ENCODE measurements at places on chromosomes 5 and 9.

- no peak for DNase-seq
Measured at GRCh38 chr5:164115420-164115819, 610.0 kb downstream of the MAT2B start.

- DNase-seq, result no peak
Measured at GRCh38 chr9:87973730-87974292, 522 bp downstream of the CDK20 start.

- DNase-seq, result no peak
Measured at GRCh38 chr5:177176175-177176711, 42.7 kb downstream of the NSD1 start.

DNA sequence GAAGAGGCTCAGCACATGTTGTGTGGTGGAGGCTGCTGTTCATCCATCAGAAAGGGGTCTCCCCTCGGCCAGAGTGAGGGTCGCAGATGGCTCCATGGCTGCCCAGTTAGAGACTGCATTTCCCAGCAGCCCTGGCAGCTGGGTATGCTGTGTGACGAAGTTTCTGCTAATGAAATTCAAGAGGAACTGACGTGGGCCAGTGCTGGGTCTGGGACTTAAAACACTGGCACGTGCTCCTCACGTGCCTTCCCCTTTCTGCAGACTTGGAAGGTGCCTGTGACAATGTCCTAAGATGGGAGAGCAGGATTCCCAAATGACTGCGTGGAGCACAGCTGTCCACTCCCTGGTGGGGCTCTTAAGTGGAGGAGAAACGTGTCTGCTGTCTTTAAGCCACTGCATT lies 114.5 kb upstream of the RAPGEF1 start:
- no peak for DNase-seq

GRCh38 chr9:87638292-87638691 lies 87.6 kb upstream of the CTSL start:
- DNase-seq, result no peak

DNA sequence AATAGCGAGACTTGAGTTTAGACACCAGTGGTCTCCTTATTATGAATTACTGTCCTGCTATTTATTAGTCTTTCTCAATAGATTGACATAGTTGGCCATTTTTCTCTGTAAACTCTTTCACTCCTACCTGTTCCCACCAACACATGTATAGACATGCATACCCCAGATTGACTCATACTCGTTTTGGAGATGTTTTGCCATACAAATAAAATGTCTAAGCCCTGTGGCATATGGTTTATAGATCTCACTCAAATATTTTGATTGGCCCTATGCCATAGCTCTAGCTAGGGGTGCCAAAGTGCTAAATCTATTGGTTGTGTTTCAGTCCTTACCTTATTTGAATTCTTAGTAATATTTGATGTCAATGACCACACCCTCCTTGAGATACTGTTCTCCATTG lies 42.3 kb downstream of the CAMK4 start:
- DNase-seq, result no peak

GRCh38 chr5:76134646-76135045 lies 51.5 kb downstream of the SV2C start:
- no peak for DNase-seq

DNA sequence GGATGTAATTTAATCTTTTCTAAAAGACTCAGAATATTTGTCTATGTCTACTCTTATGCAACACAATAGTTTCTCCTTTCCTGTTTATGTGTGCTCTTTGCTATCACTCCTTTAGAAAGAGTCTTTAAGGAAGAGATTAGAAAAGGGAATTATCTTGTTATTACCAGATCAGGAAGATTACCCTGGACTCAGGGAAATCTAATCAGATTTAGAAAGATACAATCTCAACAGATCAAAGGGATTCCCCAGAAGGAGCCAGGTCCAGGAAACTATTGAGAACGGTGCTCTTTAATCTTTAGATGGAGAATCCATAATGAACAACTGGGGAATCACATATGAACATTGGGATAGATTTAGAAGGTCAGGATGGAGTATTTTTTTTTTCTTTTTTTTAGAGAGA lies 32.4 kb upstream of the ZFR start:
- DNase-seq, result no peak

GRCh38 chr9:15942831-15943424 lies 390.1 kb downstream of the CCDC171 start:
- DNase-seq, result no peak

GRCh38 chr9:37324261-37324683 lies 98.2 kb upstream of the GRHPR start:
- no peak for DNase-seq

DNA sequence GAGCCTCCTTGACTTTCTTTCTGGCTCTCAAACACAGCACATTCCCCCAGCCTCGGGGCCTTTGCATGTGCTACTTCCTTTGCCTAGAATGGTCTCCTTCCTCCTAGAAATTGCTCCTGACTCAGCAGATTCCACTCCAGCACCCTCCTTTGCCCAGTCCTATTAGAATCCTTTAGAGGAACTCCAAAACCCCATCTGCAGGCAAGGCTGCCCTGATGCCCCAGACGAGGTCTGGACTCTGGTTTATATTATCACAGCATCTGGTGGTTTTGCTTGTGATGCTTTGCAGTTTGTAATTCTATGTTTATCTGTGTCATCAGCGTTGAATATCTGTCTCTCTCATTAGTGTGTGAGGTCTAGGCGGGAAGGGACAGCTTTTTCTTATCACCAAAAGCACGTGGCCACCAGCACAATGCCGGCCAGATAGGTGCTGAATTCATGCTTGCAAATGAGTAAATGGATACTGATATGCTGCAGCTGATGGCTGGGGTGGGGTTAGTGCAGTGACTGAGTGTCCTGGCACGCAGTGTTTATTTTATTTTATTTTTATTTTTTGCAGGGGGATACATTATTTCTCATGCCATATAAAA lies 30.0 kb upstream of the ANKH start:
- DNase-seq, result no peak

DNA sequence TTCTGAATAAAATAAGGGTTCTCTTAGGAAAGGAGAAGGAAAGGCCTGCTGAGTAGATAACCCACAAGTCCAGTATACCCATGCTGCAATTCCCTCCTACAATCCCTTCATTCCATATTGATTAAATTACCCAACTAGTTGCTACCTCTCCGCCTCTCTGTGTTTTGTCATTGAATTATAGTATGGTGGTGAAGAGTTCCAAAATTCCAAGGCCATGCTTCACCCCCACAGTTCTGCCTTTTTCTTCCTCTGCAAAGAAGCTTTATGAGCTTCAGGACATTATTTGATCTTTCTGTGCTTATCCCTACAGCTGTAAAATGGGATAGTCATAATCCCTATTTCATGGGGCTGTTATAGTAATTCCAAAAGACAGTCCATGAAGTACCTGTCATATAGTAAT lies 215.6 kb downstream of the ACTL7B start:
- DNase-seq, result no peak

DNA sequence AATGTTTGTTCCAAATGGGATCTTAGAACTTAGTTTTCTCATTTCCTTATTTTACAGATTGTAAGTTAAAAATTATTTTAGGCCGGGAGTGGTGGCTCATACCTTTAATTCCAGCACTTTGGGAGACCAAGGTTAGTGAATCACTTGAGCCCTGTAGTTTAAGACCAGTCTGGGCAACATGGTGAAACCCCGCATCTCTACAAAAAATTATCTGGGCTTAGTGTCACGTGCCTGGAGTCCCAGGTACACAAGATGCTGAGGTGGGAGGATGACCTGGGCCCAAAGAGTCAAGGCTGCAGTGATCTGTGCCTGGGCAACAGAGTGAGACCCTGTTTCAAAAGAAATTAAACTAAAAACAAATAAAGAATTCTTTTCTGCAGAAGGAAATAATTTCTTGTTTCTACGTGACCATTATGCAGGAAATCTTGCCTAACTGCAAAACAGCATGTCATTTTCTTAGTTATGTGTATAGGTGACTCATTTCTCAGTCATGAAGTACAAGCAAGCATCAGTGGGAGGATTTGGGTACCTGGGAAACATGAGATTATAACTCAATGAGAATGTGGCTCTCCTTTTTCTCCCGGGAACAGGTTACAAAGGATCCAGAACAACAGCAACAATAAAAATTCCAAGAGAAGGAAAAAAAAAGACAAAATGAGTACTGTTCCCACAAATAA lies 375.1 kb upstream of the ST8SIA4 start:
- no peak for DNase-seq

- DNase-seq, result peak; percentile 63
Measured at GRCh38 chr9:136787690-136788400, 3.3 kb upstream of the TMEM141 start.

DNA sequence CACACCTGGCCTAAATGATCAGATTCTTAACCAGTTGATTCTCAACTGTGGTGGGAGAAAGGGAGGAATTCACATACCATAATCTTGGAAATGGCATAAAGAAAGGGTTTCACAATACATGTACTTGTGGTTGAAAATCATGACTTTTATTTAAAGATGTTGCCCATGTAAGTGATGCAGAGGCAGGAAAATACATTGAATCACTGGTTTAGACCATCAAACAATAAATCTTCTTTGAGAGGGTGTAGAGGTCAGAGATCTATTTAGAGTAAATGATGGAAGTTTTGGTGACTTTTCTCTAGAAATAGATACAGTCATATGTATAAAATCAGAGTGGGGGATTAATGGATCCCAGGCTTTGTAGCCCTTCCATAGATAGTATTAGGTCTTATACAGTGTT lies 15.4 kb downstream of the NDUFS4 start:
- no peak for DNase-seq

DNA sequence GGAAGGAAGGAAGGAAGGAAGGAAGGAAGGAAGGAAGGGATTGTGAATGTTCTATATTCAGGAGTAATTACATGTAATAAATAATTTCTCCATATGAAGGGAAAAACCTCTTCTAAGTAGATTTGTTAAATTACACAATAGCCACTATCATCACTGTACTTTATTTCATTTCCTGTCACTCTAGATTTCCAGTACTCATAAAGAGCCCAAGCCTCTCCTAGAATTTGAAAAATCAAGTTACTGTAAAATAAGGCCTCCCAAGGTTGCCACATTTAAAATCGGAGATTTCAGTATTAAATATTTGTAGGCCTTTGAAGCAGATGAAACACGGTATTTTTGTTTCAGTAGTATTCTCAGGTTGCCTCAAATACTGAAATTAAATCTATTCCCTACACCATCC lies 499.0 kb downstream of the CDH10 start:
- DNase-seq, result no peak

- no peak for DNase-seq
Measured at GRCh38 chr9:90926936-90927335, 125.3 kb downstream of the SYK start.

DNA sequence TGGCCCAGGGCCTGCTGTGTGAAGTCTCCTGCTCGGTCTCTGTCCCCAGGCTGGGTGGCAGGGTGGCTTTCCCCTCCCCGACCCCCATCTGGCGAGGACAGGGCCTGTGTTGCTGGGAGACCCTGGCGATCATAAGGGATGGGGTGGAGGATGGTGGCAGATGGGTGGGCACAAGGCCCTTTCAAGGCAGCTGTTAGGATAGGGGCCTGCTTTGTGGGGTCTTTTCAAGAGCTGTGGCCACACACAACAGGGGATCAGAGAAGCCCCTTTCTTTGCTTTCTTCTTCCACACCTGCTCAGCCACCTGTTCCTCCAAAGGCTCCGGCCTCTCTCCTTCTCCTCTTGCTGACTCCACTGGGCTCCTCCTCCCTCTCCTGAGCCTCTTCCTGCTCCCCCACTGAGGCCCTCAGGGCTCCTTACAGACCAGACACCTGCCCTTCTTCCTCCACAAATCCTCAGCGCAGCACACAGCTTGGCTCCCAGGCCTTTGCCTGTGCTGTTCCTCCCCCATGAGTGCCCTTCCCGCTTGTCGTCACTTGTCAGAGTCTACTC lies 15.0 kb upstream of the NEURL1B start:
- DNase-seq, result no peak

GRCh38 chr5:144467792-144468191 lies 297.1 kb downstream of the KCTD16 start:
- DNase-seq, result no peak

DNA sequence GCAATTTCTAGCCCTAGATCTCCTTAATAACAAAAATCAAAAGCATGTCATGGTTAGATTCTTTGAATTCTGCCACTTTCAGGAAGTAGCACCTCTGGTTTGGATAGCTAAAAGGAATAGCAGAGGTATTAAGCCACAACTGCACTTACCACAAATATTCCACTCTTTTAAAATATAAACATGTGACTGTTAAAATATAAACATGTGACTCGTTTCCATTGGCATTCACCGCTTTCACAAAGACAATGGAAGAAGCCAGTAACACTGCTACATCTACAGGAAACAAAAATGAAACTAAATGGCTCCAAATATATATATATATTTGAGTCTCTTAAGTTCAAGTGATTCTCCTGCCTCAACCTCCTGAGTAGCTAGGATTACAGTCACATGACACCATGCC lies 222.9 kb downstream of the ARL15 start:
- DNase-seq, result no peak

- no peak for DNase-seq
Measured at GRCh38 chr5:44318883-44319282, 70.3 kb downstream of the FGF10 start.

DNA sequence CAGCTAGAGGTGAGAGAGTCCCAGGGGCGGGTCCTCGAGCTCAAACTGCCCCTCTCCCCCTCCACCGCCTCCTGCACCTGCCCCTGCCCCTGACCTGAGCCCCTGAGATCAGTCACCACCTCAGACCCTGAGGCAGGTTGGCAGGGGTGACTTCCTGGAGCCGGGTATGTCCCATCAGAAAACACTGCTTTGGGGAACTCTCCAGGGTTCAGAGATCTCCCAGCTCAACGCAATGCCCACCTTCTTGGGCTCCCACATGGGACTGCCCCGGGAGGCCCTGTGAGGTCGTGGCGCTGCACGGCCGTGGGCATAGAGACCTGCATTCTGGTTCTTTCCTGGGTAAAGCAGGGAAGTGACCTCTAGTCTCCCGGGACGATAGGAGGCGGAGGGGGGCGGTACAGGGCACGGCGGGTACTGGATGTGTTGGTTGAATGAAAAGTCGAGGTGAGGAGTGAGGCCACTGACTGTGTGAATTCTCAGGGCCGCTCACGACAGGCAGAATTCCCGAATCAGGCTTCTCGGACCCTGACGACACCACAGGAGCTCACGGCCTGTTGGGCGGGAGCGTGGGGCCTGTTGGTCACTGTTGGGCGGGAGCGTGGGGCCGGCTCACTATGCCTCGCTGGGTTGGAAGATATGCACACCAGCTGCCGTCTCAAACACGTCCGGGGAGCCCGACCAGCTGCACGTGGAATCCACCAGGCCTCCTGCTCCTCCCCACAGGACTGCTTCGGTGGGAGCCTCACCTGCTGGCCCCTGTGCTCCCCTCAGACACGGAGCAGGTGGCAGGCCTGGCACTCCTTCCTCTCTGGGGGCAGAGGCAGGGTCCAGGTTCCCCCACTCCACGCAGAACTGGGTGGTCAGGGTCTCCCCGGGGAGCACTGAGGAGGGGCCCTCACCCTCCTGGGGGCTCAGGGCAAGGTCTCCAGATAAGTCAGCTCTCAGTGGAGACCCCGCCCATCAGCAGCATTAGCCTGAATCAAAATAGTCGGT lies 178.0 kb upstream of the PPP1R26 start:
- no peak for DNase-seq

DNA sequence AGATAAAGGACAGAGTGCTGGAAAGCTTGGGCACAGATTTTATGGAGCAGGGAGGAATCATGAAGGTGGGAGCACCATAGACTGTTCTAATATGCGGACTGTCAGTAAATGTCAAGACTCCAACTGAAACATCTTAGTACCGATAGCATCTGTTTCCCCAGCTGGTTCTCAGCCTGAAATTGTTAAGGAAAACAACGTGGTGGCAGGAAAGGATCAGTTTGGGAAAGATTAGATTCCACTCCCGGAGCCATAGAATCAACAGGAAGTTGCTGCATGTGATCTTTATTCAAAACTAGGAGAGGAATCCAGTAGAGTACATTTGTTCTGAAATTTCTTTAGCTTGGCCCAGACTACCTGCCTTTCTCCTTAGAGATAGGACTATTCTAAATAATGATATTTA lies 559.1 kb downstream of the CSNK1G3 start:
- no peak for DNase-seq
